ENCODE measurements at places on chromosomes 3 and 15. TPM values are rescaled to one million over a fixed set of nuclear protein-coding genes. Genes with fewer than 3 reads are reported as not detected.

GRCh38 chr3:157922614-157923013, 183.6 kb downstream of the SHOX2 start:
- no peak for DNase-seq

DNA sequence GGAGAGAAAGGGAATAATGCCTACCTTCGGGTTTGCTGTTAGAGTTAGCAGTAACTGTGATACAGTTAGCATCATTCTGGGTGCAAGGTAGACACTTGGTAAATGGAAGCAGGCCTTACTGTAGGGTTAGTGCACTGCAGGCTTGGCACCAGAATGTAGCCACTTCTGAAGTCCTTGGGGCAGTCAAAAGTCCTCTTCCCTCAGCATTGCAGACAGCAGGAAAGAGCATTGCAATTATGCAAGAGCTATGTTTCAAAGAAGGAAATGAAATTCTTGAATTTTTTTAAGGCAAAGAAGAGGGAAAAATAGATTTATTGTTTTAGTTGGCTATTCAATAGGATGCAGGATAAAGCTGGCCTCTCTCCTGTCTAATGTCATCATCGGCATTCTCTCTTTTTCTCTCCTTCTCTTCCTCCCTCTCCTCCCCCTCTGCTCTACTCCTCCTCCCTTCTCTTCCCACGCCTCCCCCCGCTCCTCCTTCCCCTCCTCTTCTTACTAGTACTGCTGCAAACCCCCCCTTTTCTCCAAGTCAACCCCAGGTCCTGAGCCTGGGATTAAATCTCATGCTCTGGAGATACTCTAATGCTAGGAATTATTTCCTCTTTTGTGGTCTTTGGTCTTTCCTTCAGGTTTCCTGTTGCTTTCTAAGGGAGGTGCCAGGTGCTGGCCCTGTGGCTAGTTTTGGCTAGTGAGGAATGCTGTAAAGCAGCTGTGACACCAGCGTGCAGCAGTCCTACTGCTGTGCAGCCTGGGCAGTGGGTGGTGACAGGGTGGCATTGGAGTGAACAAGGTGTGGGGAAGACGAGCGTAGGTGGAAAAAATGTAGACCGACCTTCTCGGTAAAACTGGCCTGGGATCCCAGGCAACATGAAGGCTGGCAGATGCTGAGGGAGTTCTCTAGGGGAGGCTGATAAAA, 21.7 kb downstream of the EEFSEC start:
- no peak for DNase-seq

DNA sequence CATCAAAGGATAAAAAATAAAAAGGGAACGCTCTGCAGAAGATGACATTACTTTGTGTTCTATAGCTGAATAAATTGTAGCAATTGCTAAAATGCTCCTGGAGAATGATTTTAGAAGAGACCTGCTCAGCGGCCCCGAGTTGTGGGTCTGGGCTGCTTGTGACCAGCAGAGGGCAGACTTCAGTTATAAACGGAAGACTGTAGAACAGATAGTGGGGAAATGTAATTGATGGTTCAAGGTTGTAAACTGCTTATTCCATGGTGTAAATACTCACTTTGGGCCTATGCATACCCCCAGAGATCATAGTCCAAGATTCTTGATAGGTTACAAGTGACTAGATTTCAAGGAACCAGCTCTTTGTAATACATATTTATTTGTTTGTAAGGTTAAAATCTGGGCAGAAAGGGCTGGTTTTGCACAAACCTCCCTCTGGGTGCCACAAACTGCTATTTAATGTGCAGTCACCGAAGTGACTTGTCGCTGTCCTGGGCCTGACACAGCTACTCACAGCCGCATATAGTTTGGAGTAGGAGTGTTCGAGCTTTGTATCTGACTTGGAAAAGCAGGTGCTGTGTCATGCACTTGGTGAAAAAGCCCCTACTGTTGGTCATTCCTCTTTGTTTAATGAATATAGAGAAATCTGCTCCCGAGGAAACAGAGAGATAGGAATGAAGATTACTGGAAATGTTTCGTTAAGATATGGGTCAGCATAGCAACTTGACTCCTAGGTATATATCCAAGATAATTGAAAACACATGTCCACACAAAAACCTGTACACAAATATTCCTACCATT, 34.7 kb upstream of the NDUFB4 start:
- DNase-seq: peak; percentile 55

The ZNF770 gene
- 43.3 TPM for total RNA-seq

The CACNA1D gene
- not detected for total RNA-seq

The PRICKLE2 gene
- 10.0 TPM for total RNA-seq

DNA sequence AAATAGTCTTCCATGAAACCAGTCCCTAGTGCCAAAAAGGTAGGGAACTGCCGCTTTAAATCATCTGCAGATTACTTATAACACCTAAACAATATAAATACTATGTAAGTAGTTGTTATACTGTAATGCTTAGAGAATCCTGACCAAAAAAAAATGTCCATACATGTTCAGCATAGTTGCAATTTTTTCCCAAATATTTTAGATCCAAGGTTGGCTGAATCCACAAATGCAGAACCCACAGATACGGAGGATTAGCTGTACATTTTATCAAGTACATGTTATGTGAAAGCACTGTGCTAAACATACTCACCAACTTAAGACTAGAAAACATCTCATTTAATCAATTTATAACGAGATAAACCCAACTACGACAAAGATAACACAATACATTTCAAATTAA, 9.3 kb downstream of the MSL2 start:
- no peak for DNase-seq

- DNase-seq: no peak
These were observed 168.8 kb downstream of the MEGF11 start for GRCh38 chr15:66084704-66085103.

GRCh38 chr3:46466273-46466672, 1.6 kb upstream of the LTF start:
- no peak for DNase-seq

The CLEC3B gene
- total RNA-seq: 93.5 TPM

DNA sequence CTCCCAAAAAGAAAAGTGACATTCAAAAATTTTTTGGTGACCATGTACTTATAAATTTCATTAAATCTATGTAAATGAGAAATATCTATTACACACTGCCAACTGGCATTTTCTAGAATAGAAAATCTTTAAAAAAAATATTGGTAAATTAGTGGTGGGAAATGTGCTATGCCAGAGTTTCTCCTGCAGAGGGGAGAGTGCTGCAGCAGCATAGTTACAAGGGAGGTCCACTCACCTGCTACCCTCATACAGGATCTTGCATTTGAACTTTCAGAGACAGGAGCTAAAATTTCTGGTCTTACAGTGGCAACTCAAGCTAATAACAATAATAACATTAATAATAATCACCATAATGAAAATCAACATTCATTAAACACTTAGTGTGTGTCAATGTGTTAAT, 459.6 kb downstream of the NSUN3 start:
- DNase-seq: no peak

The CYP1A2 gene
- total RNA-seq: not detected

The ZNF80 gene
- 0.11 TPM for total RNA-seq

The LRRC31 gene
- total RNA-seq: not detected

The NR2F2 gene
- 16.5 TPM for total RNA-seq

The SLITRK3 gene
- total RNA-seq: not detected

GRCh38 chr3:31223278-31223677, 309.4 kb upstream of the STT3B start:
- DNase-seq: no peak

DNA sequence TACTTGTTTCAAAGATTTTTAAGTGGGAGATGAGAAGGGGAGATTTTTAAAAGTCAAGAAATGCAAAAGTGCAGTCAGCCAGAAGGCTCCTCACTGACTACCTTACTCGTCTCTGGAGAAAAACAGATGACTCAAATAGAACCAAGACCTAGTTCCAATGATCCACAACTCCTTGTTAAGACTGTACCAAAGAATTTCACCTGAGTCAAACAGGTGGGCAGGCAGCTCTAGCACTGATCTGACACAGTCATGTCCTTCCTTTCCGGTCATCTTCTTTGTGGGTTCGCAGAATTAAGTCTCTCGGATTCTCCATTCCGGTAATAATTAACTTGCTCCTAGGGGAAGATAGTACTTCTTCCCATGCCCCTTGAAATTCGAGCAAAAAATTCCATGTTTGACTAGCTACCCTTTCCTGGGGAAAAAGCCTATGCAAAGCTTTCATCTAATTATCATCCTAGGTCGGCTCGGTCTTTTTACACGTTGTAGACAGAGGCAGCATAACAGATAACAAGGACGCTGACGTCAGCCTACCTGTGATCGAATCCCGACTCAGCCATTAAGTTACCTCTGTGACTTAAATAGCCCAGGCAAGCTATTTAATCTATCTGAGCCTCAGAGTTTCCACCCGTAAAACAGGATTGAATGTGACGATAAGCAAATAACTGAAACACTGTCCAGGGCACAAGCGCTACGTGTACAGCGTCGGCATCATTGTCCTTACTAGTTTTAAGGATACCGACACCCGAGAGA, 758 bp downstream of the SELENOK start:
- no peak for DNase-seq

DNA sequence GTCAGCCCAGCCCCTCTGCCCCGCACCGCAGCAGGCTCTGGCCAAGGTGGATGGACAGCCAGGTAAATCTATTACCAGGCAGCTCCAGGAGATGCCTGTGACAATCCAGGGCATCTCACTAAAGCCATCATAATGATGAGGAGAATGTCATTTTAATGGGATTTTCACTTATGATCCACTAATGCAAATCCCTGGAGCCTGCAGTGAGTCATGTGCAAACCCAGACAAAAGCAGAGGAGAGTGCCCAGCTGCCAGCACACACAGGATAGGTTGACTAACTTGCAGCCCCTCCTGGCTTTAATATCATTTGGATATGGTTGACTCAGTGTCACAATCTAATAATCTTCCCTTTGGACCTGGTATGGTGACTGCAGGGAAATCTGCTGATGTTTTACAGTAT, 206.9 kb upstream of the TRIM42 start:
- no peak for DNase-seq

DNA sequence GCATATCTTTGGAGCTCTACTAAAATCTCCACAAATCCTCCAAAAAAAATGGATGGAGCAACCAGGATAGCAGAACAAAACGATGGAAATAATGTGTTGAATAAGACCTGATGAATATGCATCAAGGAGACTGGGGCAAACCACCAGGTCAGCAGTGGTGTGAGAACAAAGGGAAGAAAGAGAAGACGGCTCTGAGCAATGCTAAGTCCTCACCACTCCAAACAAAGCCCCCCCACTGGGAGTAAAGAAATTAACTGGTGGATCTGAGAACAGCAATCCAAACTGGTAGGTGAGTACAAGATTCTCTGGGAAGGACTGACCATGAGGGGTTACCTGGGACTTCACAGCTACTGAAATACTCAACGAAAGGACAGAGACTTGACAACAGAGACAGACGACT, 977.3 kb downstream of the TBL1XR1 start:
- no peak for DNase-seq

GRCh38 chr15:31360843-31361763, 34.5 kb downstream of the KLF13 start:
- DNase-seq: peak; percentile 52

GRCh38 chr15:75045332-75046015, 22.1 kb downstream of the PPCDC start:
- no peak for DNase-seq

GRCh38 chr3:175153595-175153994, 294.5 kb downstream of the NAALADL2 start:
- no peak for DNase-seq

GRCh38 chr15:65058394-65059368, 9.1 kb downstream of the RASL12 start:
- no peak for DNase-seq

The CACNA2D3 gene
- 10.2 TPM for total RNA-seq

- no peak for DNase-seq
These were observed 78.3 kb downstream of the SHQ1 start for GRCh38 chr3:72769758-72770540.

DNA sequence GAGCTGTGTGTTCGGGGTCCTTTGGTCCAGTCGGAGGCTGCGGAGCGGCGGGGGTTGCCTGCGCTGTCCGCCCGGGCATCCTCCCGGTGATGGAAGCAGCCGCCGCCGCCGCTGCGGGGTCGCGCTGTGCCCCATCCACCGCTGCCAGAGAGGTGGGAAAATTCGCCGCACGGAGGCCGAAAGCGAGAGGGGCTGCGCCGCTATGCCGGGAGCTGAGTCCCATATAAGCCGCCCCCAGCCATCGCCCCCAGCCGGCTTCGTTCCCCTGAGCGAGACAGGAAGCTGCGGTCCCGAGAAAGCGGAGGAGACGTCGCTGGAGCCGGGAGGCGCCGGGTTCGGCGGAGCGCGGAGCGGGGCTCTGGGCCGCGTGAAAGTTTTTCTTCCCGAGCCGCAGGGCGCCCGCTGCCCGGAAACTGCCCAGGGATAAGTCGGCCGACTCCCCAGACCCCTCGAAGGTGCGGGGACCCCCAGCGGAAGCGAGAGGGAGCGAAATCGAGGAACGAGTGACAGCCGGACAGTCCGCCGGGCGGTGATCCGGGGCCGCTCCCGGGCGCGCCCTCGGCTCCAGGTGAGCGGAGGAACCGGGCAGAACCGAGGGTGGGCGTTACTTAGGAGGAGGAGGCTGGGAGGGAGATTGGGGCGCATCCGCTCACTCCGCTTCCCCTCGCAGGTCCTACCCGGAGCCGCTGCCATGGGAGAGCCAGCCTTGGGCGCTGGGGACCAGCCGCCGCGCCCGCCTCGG, 574 bp downstream of the CHST2 start:
- peak; percentile 29 for DNase-seq

DNA sequence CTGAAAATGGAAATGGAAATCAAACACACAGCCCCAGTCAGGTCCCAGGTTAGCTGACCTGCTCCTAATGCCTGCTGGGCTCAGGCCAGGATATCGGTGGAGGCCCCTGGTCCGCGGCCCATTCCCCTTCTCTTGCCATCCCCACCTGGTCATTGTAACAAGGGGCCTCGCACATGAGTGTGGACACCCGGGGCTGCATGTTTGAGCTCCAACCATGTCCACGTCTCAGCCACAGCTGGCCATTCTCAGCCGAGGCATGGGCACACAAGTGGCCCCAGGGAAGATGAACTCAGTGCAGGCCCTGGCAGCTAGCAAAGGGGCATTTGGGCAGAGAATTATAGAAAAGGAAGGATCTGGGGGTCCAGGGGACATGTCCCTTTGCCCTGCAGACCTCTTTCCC, 41.7 kb downstream of the FAM174B start:
- no peak for DNase-seq

The MYRIP gene
- total RNA-seq: 0.90 TPM

DNA sequence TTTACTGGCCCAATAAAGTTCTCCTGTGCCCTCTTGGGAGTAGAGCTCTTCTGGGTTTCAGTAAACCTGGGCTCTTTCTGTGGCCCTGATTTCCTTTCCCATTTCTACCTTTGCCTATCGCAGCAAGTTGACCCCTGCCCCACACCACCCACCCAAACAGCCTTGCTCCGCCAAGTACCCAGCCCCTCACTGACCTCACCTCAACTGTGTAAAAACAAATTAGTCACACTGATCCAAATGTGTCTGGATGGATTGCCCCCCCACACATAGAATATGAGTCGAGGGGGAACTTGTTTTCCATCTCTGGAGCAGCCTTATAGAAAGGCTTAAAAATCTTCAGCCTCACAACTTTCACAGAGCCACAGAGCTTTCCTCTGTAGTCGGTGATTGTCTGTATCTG, 28.6 kb upstream of the VEPH1 start:
- no peak for DNase-seq
